ENCODE measurements at places on chromosomes 13 and 19. TPM values are rescaled to one million over a fixed set of nuclear protein-coding genes. Genes with fewer than 3 reads are reported as not detected.

TRPM4 gene
- 32.5 TPM for total RNA-seq

LONP1 gene
- total RNA-seq, result 48.8 TPM

DNA sequence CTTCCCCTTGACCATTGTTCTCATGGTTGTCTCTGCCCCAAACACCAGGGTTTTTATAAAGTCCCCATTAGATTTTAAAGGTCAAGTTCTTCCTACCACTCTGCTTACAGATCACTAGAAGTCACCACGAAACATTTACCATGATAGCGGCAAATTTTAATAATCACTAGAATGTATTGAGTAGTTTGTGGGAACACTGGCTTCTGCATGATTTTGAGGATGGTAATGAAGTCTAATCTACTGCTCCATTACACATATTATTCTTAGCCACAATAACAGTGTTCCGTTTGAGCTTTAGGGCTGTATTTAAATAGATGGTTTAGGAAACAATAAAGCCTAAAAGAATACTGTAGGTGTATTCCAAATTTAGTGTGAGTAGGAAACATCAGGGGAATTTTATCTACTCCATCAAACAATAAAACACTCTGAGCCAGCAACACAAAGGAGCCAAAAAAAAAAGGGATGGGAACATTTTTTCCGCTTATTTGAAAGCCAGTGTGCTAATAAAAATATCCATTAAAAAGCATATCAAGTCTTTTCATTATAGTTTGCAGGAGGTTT is 49.7 kb downstream of the KLF12 start:
- DNase-seq, result no peak

DNA sequence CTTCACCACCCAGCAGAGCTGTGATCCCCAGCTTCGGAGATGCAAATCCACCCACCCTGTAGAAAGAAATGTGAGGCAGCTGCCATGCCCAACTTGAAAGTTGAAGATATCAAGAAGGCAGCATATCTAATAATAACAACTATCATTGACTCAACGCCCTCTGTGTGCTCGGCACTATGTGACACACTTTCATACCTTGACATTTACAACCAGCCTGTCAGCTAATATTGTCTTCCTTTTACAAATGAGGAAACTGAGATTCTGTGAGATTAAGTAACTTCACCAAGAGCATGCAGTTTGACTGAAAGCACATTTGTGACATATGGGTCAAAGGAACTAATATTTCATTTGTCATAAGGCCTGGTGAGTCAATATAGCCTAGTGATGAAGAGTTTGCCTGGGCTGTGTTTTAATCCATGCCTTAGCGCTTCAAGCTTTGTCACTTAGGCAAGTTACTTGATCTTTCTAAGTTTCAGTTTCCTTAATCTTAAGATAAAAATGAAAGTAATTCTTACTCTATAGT is 137.0 kb downstream of the FLT1 start:
- no peak for DNase-seq

- no peak for DNase-seq
Observed at GRCh38 chr13:42393573-42394360, 121.8 kb downstream of the AKAP11 start.

Measured in sciatic nerve (tissue), 2 donors.